ENCODE measurements at places on chromosomes 6 and 20.

GRCh38 chr6:14804001-14804784 is 441.7 kb upstream of the JARID2 start:
- DNase-seq, result no peak

GRCh38 chr6:11814106-11814505 is 35.5 kb upstream of the ADTRP start:
- no peak for DNase-seq

GRCh38 chr6:146289816-146290588 is 253.6 kb upstream of the RAB32 start:
- no peak for DNase-seq

GRCh38 chr20:22582386-22582963 is 1.9 kb downstream of the FOXA2 start:
- no peak for DNase-seq

DNA sequence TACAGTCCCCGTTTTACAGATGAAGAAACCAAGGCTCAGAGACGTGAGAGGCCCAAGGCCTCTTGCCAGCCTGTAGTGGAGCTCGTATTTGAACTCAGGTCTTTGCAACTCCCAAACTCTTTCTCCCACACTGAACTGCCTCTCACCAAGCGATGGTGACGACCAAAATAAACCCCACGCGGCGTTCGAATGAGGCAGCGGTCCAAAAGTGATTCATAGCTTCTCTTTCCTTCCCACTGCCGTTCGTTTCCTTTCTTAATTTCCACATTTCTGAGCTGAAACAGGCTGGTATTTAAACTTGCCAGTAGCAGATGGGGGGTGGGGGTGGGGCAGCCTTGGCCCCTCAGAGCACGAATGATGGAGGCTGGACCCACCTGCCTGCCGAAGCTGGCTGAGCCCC is 252.9 kb upstream of the KCNG1 start:
- DNase-seq, result no peak

GRCh38 chr20:59575653-59576052 is 28.7 kb upstream of the PHACTR3 start:
- no peak for DNase-seq

GRCh38 chr6:129552413-129552812 is 157.6 kb downstream of the ARHGAP18 start:
- no peak for DNase-seq

GRCh38 chr6:108748959-108749358 is 99.3 kb upstream of the ARMC2 start:
- DNase-seq, result no peak

DNA sequence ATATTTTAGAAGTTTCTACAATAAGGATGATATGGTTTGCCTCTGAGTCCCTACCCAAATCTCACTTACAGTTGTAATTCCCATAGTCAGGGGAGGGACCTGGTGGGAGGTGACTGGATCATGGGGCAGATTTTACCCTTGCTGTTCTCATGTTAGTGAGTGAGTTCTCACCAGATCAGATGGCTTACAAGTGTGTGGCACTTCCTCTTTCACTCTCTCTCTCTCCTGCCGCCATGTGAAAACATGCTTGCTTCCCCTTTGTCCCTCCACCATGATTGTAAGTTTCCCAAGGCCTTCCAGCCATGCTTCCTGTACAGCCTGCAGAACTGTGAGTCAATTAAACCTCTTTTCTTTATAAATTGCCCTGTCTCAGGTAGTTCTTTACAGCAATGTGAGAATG is 527.5 kb upstream of the ID4 start:
- no peak for DNase-seq

- no peak for DNase-seq
Measured at GRCh38 chr20:44970243-44970757, 4.0 kb downstream of the STK4 start.

GRCh38 chr6:155493694-155494143 is 38.1 kb upstream of the NOX3 start:
- no peak for DNase-seq

- DNase-seq, result no peak
Measured at GRCh38 chr6:5199702-5200101, 61.0 kb downstream of the LYRM4 start.

- no peak for DNase-seq
Measured at GRCh38 chr6:150734235-150734634, 131.3 kb upstream of the MTHFD1L start.

DNA sequence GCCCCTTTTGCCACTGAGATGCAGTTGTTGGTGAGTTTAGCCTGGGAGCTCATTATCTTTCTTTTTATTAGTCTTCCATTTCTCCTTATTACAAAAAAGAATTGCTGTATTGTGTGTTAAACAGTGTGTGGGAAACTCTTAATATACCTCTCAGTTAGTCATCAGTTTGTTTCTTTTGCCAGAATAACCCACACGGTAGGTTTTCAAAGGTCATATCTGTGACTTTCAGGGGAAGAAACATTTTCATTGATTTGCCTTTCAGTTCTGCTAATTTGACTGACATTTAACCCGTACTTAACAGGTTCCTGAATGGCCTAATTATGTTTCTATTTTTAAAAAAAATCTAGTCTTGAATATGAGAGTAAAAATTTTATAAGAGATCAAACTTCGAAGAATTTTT is 145.3 kb downstream of the KHDC1L start:
- DNase-seq, result no peak

GRCh38 chr6:11434565-11435326 is 102.8 kb upstream of the TMEM170B start:
- no peak for DNase-seq

DNA sequence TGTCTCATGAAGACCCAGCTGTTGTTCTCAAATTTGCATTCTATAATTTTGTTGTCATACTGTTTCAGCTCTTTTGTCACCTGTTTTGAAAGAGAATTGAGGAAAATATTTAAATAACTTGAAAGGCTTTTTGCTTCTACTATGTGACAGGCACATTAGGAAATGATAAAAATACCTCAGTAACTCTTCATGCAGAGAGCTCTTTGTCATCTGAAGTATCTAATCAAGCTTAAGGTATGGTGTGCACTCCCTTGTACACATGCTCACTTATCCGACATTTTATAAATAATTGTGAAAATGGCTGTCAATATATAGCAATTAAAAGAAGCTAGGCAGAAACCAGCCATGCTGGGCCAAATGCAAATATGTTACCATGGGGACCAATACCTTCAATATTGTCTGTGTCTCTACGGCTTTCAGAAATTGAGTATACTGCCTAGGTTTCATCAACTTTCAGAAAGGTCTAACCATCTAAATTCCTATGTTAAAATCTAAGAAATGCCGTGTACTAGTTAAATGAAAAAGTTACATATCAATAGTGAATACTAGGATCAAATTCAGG is 349.0 kb downstream of the RNGTT start:
- no peak for DNase-seq

- DNase-seq, result no peak
Measured at GRCh38 chr6:151239603-151240035, at the start of gene AKAP12. Gene AKAP12, plus strand, starts transcription at chr6:151239967. Its CDS starts 596 bp downstream, at chr6:151240563.

DNA sequence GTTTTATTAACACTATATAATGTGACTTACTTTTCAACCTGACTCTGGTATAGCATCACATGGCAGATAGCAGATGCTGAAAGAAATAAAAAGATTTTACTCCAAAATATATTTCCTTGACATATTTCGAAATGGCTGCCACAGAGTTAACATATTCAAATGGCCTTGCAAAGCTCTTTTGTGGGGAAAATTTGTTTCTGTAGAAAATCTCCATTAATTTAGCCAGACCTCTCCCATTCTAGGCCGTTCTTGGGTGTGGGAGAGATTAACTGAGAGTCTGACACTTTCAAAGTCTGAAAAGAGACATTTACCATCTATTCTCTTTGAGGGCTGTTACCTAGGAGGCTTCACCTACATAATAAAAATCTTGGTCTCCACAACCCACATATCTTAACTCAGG is 217.2 kb downstream of the OTOR start:
- no peak for DNase-seq

- no peak for DNase-seq
Measured at GRCh38 chr20:60295214-60295613, 337.0 kb downstream of the CDH26 start.

GRCh38 chr20:49685161-49685601 is 28.5 kb downstream of the B4GALT5 start:
- DNase-seq, result no peak

DNA sequence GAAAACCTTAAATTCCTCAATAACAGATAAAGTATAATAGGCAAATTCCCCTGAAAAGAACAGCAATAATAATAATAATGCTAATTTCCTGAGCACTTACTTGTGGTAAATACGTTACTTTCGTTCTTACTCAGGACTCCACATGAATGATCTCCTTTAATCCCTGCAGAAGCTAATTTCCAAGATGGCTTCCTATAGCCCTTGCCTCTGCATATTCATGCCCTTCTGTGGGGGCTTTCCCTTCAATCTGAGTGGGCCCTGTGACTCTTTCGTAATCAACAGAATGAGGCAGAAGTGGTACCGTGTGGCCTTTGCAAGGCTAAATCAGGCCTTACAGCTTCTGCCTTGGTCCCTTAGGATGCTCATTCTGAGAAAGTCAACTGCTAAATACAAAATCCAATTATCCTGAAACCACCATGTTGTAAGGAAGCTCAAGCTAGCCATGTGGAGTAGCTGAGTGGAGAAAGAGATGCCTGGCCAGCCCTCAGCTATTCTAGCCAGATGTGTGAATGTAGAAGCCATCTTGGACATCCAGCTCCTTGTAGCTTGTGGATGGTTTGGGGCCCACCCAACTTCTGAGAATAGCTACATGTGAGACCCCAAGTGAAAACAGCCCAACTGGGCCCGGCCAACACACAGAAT is 50.5 kb downstream of the MCUR1 start:
- DNase-seq, result no peak
